Fibroblast of skin of left biceps (primary cell): ENCODE measurements at places on chromosomes 12 and 14.

GRCh38 chr12:116885491-116885890, 4.2 kb upstream of the HRK start:
- DNase-seq: no peak

GRCh38 chr14:90941706-90942105, 118.7 kb downstream of the RPS6KA5 start:
- DNase-seq: no peak

DNA sequence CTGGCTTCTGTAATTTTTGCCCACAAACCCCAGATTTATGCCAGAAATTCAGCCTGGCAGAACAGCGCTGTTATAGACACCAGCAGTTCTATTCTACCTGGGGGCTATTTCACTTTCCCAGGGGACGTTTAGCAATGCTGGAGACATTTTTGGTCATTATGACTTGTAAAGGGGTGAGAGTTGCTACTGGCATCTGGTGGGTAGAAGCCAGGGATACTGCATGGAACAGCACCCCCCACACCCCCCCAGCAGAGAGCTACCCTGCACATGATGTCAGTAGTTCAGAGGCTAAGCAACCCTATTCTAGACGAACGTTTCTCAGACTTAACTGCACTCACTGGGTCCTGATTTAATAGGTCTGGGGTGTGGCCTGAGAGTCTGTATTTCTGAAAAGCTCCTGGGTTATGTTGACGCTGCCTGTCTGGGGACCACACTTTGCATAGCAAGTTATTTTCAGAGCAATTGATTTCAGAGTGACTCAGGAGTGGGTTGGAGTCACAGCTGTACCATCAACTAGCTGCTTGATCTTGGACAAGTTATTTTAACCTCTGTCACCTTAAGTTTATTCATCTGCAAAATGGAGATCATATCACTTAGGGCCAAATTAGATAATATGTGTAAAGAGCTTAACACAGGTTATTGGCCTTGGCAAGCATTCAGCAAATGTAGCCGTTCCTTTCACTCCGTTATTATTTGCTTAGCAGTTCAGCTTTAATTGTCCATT, 48.5 kb downstream of the CHST11 start:
- DNase-seq: no peak

DNA sequence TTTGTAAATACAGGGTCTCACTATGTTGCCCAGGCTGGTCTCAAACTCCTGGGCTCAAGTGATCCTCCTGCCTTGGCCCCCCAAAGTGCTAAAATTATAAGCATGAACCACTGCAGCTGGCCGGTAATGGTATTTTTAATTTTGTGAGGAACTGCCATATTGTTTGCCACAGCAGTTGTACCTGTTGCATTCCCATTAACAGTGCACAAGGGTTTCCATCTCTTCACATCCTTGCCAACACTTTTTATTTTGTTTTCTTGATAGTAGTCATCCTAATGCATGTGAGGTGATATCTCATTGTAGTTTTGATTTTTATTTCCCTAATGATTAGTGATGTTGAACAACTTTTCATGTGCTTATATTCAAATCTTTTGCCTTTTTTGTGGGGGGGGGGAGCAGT, 13.5 kb downstream of the OR5AU1 start:
- DNase-seq: no peak

DNA sequence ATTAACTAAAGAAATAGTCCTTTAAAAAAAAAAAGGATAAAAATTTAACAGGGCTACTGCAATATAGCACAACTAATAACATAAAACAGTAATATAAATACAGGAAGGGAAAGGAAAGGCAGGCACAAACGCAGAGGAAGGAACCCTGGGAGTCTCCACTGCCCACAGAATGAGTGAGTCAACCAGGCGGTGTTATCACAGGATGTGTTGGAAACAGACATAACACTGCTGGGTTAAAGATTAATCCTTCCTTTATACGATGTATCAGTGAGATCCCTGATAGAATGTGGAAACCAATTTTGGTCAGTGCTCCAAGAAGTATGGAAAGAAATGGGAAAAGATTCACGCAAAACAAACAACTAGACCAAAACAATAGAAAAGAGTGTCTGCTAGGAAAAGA, 47.9 kb downstream of the FGD6 start:
- no peak for DNase-seq

- DNase-seq: no peak
Observed at GRCh38 chr12:95202691-95203486, 14.4 kb downstream of the FGD6 start.

GRCh38 chr14:100905166-100905565, 1.6 kb upstream of the RTL1 start:
- no peak for DNase-seq
